ENCODE measurements at places on chromosomes 13 and 19. TPM values are rescaled to one million over a fixed set of nuclear protein-coding genes. Genes with fewer than 3 reads are reported as not detected.

DNA sequence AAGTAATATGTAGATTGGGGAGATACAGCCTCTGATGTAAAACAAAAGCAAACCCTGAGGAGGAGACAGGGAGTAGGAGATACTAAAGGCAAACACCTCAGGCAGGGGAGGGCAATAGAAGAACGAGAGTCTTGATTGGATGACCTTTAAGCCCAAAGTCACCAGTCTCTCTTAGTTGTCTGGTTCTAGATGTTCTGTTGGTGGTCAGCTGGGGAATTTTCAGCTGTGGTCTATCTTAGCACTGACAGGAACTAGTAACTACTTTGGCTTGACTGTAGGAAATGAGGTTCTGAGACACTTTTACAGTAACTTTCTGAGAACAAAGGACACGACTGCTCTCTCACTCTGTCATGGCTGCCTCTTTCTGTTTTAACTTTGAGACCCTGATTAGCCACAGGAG lies 290.7 kb upstream of the MIR17HG start:
- DNase-seq, result no peak

DNA sequence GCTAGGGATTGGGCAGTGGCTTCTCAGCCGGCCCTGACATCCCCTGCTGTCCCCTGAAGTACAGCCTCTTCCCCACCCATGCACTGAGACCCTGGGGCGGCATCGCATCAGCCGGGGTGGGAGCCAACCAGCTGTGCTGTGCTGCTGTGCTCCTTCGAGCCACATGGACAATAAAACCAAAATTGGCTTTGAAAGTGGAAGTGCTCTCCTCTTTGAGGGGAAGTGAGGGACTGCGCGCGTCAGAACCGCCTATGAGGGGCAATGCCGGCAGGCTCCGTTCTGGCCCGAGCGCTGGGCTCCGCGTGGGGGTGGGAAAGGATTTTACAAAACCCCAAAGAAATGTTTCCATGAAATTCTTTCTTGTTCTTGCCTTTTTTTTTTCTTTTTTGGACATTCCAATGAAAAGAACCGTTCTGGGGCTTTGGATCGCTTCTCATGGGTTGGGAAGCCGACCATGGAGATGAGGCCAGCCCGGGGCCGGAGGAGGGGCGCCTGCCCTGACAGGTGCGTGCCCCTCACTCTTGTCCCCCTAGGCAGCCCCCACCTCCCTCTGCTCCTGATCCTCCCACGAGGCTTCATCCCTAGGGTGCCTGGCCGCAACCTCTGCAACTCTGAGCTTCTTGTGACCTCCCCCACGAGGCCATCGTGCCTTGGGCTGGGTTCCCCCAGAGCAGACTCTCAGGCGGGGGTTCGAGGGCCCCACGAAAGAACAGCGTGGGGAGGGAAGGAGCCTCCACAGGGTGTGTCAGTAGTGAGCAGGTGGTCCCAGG lies 22.6 kb downstream of the KLHL26 start:
- no peak for DNase-seq

DNA sequence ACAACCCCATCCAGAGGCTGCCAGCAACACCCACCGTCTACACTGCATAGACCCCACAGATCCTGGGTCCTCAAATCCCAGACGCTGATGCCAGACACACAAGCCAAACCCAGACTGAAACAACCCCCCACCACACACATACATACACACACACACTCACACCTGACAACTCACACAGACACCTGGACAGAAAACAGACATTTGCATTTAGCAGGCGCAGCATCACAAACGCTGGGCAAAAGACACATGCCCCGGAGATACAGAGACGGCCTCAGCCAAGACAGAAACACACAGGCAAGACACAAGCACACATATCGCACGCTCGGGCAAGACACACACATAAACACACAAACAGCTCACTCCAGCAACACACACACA lies 1.3 kb downstream of the BBC3 start:
- DNase-seq, result no peak

DNA sequence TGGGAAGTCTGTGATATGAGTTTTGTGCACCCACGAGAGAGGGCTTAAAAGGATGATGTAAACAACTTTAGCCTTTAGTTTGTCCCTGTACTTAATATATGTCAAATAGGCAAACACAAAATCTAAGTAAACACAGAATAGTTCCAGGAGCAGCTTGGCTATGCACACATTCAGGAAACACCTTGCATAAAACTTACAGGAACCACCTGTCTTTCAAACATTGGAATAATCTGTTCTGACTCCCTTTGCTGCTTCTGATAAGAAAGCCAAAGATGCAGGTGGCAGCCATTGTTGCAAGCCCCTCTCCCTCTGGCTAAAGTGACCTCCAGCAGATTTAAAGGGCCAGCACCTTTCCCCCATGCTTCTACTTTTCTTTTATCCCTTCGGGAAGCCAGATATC lies 4.7 kb downstream of the EEF1AKMT1 start:
- no peak for DNase-seq

GRCh38 chr19:38718747-38719543 lies 25.3 kb downstream of the CAPN12 start:
- DNase-seq, result no peak

The DIRAS1 gene
- 20.2 TPM for total RNA-seq

Measured in chondrocyte (in vitro differentiated cells).